ENCODE measurements at places on chromosomes 3 and 15.

- no peaks in the 10 kb centered on the region for H3K4me1 ChIP-seq
- no peaks in the 10 kb centered on the region for H3K27me3 ChIP-seq
- no peak for DNase-seq
- no peak overlapping the region for H3K27ac ChIP-seq
- no peak overlapping the region for H3K4me3 ChIP-seq
These were observed 39.1 kb downstream of the TRPM1 start for GRCh38 chr15:31062310-31062847.

- H3K4me3 ChIP-seq = no peak overlapping the region
- H3K4me1 ChIP-seq = no peaks in the 10 kb centered on the region
- H3K27me3 ChIP-seq = no peaks in the 10 kb centered on the region
- H3K27ac ChIP-seq = no peak overlapping the region
These were observed 61.2 kb downstream of the SENP2 start for GRCh38 chr3:185647134-185647879.

- no peaks in the 10 kb centered on the region for H3K27me3 ChIP-seq
- no peak overlapping the region for H3K4me3 ChIP-seq
- DNase-seq = no peak
- no peaks in the 10 kb centered on the region for H3K4me1 ChIP-seq
These were observed 256.5 kb upstream of the CBLB start for GRCh38 chr3:106125321-106125720.

DNA sequence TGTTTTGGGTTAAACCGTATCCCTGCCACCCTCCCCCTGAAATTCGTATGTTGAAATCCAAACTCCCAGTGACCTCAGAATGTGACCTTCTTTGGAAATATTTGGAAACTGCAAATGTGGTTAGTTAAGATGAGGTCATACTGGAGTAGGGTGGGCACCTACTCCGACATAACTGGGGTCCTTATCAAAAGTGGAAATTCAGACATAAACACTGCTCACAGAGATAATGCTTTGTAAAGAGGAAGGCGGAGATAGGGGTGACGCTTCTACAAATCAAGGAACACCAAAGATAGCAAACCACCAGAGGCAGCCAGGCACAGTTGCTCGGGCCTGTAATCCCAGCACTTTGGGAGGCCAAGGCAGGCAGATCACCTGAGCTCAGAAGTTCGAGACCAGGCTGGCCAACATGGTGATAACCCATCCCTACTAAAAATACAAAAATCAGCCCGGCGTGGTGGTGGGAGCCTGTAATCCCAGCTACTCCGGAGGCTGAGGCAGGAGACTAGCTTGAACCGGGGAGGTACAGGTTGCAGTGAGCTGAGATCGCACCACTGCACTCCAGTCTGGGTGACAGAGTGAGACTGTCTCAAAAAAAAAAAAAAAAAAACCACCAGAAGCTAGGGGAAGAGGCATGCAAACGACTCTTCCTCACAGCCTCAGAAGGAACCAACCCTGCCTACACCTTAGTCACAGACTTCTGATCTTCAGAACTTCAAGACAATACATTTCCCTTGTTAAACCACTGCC is 51.1 kb upstream of the CHD2 start:
- DNase-seq = no peak
- no peaks in the 10 kb centered on the region for H3K36me3 ChIP-seq
- H3K27me3 ChIP-seq = no peaks in the 10 kb centered on the region
- no peak overlapping the region for H3K4me3 ChIP-seq
- H3K27ac ChIP-seq = peak overlapping the region; percentile 61
- H3K4me1 ChIP-seq = peaks cover 35% of the 10 kb centered on the region

DNA sequence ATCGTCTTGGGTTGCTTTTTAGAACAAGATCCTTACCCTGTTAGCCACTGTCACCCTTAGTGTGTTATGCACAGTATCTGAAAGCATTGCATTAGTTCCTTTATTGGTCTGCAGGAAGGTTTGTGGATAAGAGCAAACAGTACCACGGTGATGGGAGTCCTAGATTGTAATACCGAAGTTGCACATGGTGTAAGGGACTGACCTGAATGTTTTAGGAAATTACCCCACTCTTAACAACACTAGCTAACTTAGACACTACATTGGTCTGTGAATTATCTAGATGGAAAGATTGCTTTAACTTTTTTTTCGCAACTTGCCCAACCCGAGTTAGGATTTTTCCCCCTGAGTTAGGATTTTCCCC is 1.3 kb downstream of the STT3B start:
- peak overlapping the region; percentile 97 for H3K4me3 ChIP-seq
- no peaks in the 10 kb centered on the region for H3K27me3 ChIP-seq
- H3K27ac ChIP-seq = peak overlapping the region; percentile 96
- no peaks in the 10 kb centered on the region for H3K36me3 ChIP-seq
- DNase-seq = peak; percentile 51

DNA sequence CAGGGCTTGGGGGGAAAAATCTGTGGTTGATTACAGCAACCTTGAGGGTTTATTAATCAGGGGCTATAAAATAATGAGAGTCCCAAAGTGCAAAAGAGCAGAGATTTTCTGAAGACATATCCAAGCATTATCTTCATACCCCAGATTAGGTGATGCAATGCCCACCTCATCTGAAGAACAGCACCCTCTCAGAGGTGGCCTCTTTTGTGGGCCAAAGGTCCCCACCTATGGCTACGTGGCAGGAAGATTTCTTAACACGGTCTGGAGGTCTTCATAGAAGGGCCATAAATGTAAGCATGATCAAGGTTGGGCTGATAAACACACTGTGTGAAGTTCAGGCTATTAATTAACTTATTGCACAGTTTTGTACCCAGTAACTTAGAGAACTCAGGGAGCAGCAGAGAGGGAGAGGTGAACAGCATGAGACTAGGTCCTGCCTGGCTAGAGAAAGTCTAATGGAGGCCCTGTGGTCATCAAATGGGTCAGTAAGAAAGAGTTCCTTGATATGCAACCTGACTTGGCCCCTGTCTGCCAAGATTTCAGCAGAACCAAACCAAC is 29.6 kb upstream of the RBP2 start:
- H3K27me3 ChIP-seq = no peaks in the 10 kb centered on the region
- H3K36me3 ChIP-seq = no peaks in the 10 kb centered on the region
- no peak overlapping the region for H3K4me3 ChIP-seq
- no peaks in the 10 kb centered on the region for H3K4me1 ChIP-seq
- no peak overlapping the region for H3K27ac ChIP-seq

- H3K36me3 ChIP-seq = no peaks in the 10 kb centered on the region
- H3K27ac ChIP-seq = peak overlapping the region; percentile 22
- H3K4me3 ChIP-seq = peak overlapping the region; percentile 29
- H3K27me3 ChIP-seq = no peaks in the 10 kb centered on the region
- peak; percentile 74 for DNase-seq
These were observed 365.5 kb downstream of the SHQ1 start for GRCh38 chr3:72482589-72483321.
